ENCODE measurements at places on chromosomes 7 and 10.

- DNase-seq = no peak
These were observed 722.8 kb downstream of the AUTS2 start for GRCh38 chr7:70321016-70321590.

- DNase-seq = no peak
These were observed 560.7 kb downstream of the GLRX3 start for GRCh38 chr10:130696870-130697269.

DNA sequence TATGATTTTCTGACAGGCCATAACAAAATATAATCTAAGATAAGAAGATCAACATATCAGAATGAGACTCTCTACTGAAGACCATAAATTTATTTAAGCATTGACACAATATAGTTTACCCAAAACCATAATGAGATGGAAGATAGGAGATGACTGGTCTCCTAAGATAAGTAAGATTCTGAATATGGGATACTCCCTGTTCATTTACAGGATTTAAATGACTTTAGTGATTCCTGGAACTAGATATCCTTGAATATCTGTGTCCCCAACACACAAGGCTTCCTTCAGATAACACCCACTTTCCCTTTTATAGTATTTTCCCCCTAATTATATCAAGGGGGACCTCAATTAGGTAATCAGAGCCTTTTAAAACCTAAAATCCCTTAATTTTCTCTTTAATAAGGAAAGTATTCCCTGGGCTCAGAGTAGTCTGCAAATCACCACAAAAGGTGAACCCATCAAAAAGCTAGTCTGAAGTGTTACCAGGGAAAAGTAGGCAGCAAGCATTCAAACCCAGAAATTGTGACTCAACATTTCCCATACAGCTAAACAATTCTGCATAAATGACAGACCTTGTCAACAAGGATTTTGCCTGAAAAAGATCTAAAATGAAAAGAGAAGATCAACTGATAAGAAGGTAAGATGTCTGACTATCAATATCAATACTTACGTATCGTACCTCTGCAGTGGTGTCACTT, 99.9 kb downstream of the CNOT4 start:
- DNase-seq = no peak

- DNase-seq = no peak
These were observed 69.4 kb upstream of the FZD1 start for GRCh38 chr7:91194841-91195240.

- no peak for DNase-seq
These were observed 40.8 kb upstream of the PRSS58 start for GRCh38 chr7:142298627-142299026.

- no peak for DNase-seq
These were observed 29.1 kb downstream of the DPCD start for GRCh38 chr10:101617102-101617823.

GRCh38 chr7:92655346-92655884, 65.2 kb upstream of the FAM133B start:
- DNase-seq = no peak

- no peak for DNase-seq
These were observed 389 bp upstream of the FBXL15 start for GRCh38 chr10:102420181-102420713.

GRCh38 chr10:53899463-53900160, 901.4 kb downstream of the PCDH15 start:
- DNase-seq = no peak

- no peak for DNase-seq
These were observed 66.2 kb upstream of the NANOS1 start for GRCh38 chr10:118963341-118963740.

GRCh38 chr7:98352621-98353020, 48.3 kb downstream of the BAIAP2L1 start:
- no peak for DNase-seq

DNA sequence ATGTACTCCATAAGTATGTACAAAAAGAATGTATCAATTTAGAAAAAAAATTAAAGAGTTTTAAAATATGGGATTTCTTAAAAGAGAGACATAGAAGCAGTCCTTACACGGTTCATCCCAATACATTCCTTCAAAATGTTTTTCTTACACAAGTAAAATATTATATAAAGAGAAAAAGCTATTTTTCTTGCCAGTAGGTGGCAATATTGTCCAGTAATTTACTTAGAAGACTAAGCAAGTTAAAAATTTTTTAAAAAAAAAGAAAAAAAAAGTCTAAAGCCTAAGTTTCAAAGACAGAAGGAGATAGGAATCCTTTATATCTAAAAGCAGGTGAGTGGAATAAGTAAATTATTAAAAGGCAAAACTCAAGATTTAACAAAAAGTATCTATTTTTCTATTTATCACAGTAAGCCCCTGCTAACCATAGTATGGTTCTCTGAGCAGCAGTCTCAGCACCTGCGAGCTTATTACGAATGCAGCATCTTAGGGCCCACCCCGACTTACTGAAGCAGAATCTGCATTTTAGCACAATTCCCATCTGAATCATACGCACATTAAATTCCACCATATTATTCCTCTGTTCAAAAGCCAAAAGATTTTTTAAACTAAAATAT, 240.6 kb downstream of the DGKI start:
- peak; percentile 6 for DNase-seq

DNA sequence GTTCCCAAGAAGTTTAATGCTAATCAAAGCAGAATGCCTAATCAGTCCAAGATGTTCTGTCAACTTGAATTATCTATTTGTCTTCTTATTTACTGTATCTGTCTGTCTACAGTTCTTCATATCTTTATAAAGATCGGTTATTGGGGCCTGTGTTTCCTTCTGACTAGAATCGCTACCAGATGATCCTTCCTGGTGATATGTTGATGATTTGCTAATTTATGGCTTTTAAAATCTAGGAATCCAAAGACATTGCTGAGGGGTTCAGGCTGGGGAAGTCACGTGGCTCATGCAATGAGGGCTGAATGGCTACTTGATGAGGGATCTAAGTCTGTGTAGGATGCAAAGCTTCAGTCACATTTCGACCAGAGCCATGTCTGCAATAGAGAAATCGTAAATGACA, 536.3 kb downstream of the KCNMA1 start:
- DNase-seq = no peak

GRCh38 chr10:11057018-11057417, 39.3 kb downstream of the CELF2 start:
- DNase-seq = no peak

Data from central memory CD4-positive, alpha-beta T cell (primary cell).